ENCODE measurements at places on chromosomes 7 and 10.

DNA sequence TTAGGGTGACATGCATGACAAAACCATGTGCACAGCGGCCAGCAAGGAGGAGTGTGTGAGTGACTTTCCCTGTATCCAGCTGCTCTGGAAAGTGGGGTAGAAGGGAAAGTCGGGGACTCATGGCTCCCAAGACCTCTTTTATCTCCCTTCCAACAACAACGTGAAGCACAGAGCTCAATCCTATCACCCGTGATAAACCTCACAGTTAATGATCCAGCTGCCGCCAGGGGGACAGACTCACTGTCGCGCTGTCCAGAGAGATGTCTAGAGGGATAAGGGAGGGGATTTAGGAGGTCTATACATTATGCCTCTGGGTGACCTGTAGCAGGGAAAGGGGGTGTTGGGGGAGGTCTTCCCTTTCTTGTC lies 84.0 kb upstream of the SMNDC1 start:
- no peak for DNase-seq

DNA sequence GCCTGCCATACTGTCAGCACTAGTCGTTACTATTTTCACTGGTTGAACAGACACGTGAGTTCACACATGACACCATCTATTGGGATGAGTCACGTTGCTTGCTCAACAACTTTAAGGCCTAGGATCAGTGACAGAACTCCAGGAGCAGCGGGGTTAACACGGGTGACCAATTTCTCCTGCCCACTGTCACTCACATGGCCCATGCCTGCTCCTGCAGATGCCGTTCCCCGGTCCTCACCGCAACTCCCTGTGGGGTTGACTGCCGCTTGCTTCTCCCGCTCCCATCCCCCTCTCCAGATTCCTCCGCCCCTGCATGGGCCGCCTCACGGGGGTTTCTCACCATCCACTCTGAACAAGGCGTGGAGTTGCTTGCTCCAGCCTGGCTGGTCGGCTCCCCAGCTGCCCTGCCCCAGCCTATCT lies 128.2 kb downstream of the TAX1BP1 start:
- DNase-seq = no peak

GRCh38 chr7:2253021-2253420 lies 11.0 kb downstream of the NUDT1 start:
- DNase-seq = no peak

DNA sequence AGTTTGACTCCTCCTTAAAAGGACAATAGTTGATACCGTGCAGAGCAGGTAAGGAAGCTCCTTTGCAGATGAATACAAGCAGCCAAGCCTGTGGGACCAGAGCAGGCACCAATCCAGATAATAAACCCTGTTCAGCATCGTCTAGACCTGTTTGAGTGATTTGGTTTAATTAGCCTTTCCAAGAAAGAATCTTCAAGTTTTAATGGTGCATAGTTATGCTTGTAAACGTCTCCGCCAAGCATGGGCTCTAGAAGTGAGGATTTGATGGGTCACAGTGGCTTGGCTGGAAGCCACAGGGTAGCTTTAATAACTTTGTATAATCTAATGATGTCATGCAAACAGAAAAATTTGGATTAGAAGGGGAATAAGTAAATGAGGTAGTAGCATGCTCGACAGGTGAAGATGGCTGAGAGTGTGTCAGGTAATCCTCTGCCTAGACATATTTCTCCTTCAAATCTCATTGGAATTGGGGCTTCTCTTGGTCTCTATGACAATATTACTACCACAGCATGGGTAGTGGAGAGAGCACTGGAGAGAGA lies 188.4 kb downstream of the DYNC1I1 start:
- DNase-seq = no peak

GRCh38 chr10:127079392-127079791 lies 117.0 kb downstream of the INSYN2A start:
- no peak for DNase-seq

- DNase-seq = no peak
These were observed 12.1 kb downstream of the HTR7 start for GRCh38 chr10:90845726-90846125.

DNA sequence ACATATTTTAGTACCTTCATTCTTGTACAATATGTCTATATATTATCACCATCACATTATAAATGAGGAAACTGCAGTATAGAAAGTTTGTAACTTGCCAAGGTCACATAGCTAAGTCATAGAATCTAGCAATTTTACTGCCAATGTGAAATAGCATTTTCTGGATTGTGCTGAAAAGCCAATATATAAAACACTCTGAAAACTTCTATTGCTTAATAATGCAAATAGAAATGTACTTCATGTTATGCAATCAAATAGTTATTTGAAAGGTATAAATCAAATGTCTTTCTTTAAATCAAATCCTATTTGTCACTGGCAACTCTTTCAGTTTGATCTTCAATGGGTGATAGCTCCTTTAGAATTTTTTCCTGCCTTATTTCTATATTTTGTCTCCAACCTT lies 129.5 kb downstream of the TMEM26 start:
- no peak for DNase-seq

GRCh38 chr7:81594767-81595166 lies 175.1 kb downstream of the HGF start:
- no peak for DNase-seq

DNA sequence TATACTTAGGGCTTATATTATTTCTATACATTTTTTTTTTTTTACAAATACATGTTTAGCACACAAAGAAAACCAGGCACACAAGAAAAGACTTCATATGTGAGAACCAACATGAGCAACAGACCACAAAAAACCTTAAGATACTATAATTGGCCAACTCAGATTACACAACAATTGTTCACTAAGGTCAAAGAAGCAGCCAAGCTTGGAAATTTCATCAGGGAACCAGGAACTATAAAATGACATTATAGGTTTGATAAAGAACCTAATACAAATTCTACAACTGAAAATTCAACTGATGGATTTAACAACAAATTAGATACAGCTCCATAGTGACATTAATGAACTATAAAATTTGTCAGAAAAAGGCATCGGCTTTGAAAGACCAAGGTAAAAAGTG lies 4.4 kb upstream of the LUC7L2 start:
- no peak for DNase-seq
